ENCODE measurements at places on chromosomes 6 and 20. TPM values are rescaled to one million over a fixed set of nuclear protein-coding genes. Genes with fewer than 3 reads are reported as not detected.

DNA sequence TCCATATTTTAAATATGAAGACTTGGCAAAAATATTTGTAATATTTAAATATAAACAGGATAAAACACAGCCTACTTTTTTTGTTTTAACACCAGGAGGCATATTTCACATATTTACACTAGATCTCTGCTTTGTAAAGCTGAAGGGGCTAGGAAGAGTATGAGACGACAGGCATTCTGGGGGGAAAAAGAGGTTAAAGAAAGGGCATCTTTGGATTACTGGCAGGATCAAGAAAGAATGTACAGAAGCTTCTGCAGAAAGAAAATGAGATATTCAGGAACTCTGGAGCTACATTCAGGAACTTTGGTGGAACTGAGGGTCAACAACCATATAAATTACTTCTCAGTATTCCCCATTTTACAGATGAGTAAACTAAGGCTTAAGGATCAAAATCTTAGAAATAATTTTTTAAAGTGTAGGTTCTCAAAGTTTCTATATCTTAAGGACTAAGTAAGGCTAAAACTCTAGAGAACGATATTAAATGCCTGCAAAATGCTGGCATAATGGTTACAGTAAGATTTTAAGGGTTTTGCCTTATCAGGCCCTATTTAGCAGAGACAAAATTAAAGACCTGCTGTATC lies 156.5 kb downstream of the CDK19 start:
- DNase-seq, result no peak

GRCh38 chr6:111668410-111668809 lies 62.7 kb upstream of the TRAF3IP2 start:
- DNase-seq, result no peak

- DNase-seq, result no peak
Observed at GRCh38 chr6:75171567-75171966, 34.3 kb downstream of the COL12A1 start.

GRCh38 chr20:45792317-45793118 lies 764 bp downstream of the DNTTIP1 start:
- no peak for DNase-seq

DNA sequence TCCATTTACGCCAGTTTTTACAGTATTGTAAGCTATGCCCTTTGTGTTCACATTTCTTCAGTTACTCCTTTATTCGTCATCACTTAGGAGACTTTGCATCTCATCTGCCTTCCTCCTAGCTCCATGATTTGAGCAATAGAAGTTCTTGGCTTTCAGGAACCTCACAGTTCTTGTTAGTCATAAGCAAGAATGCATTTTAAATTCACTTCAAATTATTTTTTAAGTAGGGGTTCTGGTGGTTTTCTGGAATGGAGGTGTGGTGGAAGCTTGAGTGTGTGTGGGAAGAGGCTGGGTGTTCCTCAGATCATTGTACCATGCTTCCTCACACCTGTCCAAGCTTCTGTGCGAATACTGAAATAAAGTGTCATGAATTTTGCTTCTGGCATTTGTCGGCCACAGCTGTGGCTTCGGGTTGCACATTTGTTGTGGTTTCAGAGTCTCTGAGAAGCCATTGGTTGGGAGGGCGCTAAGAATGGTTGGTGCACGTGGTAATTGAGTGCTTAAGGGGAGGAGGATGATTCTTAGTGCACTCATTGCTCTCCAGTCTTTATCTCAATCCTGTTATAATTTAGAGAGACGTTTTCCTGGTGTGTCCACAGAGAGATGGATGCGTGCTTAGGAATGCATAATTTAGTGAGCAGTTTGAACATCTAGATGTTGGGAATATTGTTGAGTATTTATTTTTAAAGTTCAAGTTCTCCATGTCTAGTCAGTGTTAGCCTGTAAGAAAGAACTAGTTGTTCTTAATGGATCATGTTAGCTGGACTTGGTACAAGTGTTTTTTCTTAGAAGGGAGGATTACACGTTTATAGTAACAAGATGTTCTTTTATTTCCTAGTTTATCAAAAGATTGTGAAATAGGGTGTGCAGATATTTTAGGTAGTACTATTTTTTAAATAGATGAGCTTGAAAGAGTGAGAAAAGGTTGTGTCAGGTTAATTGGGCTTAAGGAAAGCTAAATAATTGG lies 31.9 kb downstream of the FOXO3 start:
- no peak for DNase-seq

GRCh38 chr6:18110162-18110561 lies 12.3 kb downstream of the NHLRC1 start:
- no peak for DNase-seq

DNA sequence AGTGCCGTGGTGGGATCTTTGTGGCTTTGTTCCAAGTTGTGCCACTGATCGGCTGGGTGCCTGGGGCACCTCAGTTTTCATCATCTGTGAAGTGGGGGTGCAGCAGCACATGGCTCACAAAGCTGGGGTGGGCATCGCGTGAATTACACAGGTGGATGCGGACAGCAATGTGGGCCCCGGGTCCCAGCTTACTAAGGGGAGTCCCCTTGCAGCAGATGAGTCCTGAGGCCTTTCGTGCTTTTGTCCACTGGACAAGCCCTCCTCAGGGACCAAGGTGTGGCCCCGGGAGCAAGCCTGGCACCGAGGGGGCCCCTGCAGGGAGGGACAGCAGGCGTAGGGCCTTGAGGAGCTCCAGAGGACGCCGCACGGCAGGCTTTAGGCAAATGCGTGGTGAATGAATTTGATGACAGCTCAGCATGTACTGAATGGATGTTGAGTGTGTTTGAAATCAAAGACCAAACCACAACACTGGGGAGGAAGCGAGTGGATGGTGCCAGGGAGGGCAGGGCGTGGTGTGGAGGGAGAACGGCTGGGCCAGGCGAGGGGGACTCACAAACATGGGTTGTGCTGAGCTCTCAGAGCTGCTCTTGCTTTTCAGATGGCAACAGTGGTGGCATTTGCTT lies 53.2 kb downstream of the IRF4 start:
- DNase-seq, result no peak

DNA sequence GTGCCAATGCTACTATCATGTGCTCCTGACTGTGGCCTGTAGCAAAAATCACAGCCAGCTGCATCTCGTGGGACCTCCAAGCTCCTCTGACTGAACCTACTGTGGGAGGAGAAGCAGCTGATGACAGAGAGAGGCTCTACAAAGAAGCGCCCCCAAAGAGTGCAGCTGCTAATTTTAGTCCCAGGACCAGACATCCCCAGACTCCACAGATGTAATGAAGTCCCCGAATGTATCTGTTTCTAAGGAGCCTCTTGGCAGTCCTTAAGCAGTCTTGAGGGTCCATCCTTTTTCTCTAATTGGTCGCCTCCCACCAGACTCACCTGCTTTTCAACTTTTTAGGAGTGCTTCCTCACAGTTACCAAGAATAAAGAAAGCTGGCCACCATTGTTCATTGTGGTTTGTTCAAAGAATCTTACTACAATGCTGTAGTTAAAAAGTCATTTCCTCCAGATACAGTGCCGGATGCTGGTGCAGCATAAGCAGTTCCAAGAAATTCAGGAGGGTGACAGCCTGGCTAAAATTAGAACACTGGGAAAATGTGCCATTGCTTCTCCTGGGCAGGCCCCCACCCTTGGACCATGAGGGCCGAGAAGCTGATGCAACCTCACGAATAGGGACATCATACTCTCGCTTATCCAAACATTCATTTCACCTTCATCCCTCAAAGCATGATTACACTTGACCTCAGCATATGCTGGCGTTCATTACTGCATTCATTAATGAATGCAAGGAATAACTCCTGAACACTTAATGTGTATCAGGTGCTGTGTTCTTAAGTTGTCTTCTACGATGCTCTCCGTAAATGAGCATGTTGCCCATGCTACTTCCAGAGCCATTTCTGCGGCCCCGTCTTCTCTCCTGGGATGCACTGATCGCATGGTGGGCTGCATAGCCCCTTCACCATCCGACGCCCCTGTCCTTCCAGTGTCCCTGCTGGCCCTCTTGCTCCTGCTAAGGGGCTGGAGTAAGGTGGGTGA lies 66.4 kb downstream of the LY86 start:
- DNase-seq, result no peak

DNA sequence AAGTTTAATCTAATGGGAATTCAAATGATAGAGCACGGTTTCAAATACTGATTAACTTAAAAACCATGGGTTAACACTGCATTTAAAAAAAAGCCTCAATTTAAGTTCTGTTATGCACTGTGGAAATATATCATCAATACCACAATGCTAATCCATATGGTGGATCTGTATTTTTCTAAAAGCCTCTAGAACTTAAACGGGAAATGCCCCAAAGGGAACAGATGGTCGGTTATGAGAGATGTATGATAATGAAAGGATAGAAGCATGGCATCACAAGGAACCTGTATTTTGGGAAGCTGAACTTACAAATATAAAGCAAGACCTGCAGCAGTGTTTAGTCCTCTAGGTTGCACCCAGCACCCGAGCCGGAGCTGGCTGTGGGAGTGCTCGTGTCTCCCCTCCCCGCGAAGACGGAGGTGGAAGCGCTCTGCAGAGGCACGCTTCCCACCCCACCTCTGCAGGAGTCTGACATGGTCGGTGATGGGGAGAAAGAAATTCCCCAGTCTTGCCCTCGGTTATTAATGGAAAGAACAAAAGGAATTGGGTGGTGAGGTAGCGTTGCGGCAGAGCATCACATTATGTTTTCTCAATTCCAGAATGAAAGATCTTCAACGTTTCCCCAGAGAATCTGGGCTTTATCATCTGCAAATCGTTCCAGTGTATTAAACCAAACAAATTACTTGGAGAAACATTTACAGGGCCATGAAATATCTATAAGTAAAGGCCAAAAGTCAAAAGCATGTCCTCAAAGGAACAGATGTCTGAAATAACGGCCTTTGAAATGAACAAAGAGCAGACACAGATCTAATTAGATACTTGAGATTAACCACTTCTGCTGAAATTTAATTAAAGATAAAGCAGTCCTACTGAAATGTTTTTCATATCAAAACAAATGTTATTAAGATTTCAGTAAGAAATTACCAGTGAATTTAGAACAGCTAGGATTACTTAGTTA lies 103.1 kb upstream of the POPDC3 start:
- no peak for DNase-seq

- DNase-seq, result no peak
Observed at GRCh38 chr6:34839666-34840352, 47.9 kb downstream of the BLTP3A start.

- DNase-seq, result peak; percentile 89
Observed at GRCh38 chr6:41713159-41713649, 22.2 kb downstream of the TFEB start.

GRCh38 chr6:116397914-116398313 lies 27.2 kb downstream of the DSE start:
- DNase-seq, result no peak

- DNase-seq, result no peak
Observed at GRCh38 chr20:16350465-16350864, 222.8 kb downstream of the KIF16B start.

KCTD20 gene
- total RNA-seq, result 28.5 TPM

RGL2 gene
- 19.7 TPM for total RNA-seq

Data from left lobe of liver (tissue), 2 donors.